Stimulated activated CD8-positive, alpha-beta memory T cell treated with anti-CD3 and anti-CD28 coated beads, Interleukin-12 subunit alpha, Interleukin-12 subunit beta, amount 100 ng/mL, for 4 hours (primary cell): ENCODE measurements at places on chromosomes 6 and 20.

DNA sequence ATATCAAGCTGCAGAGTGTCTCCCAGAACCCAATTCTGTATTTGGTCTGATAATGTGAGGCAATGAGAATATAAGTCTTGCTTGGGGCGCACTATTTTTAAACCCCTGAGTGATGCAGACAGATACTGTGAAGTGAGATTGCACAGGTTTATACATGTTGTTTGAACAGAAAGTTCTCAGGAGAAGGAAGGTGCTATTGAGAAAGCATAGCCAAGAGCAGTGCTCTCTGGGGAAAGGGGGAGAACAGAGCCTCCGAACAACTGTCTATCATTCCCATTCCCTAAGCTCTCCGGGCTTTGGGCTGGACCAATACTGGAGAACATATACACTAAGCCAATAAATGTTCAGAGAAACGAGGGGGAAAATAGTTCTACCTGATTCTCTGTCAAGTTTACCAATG is 75.8 kb downstream of the PERP start:
- DNase-seq = no peak

DNA sequence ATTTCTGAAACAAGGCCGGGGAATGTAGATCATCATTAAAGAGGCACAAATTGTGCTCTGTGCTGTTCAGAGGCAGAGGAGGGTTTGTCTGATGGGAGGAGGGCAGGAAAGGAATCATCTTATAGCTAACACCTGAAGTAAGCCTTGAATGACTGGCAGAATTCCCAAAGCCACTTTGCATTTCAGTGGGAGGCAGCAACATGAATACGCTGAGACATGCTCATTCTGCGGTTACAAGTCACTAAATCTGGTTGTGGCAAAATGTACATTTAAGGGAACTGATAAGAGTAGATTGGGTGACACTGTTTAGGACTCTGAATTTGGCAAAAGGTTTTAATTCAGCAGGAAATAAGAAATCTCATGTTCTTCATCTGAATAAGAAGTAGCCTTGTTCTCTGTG is 4.4 kb upstream of the COL19A1 start:
- no peak for DNase-seq

GRCh38 chr6:4772750-4773149 is 3.5 kb upstream of the CDYL start:
- DNase-seq = no peak

- DNase-seq = no peak
Measured at GRCh38 chr6:36612101-36612625, 18.0 kb downstream of the SRSF3 start.

DNA sequence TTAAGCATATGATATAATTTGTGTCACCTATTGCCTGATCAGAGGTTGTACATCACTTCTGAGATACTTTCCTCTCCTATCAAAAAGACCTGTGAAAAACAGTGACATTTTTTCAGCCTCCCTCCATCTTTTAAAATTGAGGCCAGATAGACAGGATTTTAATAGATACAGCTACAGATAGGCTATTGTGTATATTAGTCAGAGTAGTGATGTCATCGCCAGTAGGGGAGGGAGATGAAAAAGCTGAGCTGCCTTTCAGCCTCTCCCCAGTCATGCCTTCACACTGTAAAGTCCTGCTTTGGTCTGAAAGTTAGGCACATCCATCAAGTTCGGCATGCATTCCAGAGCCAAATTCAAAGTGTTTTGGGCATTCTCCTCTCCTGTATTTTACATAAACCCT is 7.9 kb upstream of the PABPC1L start:
- no peak for DNase-seq

DNA sequence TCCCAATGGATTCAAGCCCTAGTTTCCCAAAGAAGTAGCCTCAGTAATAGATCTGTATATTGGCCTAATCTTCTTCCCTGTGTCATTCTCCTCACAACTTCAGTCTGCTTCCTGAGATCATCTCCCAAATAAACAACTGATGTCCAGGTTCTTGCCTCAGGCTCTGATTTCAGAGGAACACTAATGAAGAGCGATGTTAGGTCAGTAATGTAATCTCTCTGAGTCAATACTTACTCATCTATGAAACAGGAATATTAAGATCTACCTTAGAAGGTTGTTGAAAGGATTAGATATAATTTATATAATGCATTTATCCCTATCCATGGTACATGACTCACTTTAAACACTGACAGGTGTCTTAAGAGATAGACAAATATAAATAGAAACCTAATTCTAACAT is 246.0 kb upstream of the FLRT3 start:
- no peak for DNase-seq

DNA sequence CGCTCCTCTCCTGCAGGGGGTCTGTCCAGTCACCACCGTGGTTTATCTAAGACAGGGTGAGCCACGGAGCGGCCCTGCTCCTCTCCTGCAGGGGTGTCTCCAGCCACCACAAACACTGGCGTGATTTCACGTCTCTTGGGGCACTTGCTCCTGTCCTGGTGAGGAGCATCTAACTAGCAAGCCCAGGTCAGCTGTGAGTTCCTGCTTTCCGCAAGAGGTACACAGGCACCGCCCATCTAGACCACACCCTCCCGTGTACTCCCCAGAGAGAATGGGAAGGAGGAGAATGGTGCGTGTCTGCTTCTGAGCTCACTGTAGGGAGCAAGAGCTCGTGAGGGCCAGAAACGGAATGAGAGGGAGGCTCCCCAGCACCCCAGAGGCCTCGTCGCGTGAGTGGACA is 40.7 kb downstream of the DACT2 start:
- DNase-seq = no peak

- DNase-seq = no peak
Measured at GRCh38 chr20:57445298-57445697, 54.1 kb downstream of the RBM38 start.
